ENCODE measurements at places on chromosomes 12 and 14.

DNA sequence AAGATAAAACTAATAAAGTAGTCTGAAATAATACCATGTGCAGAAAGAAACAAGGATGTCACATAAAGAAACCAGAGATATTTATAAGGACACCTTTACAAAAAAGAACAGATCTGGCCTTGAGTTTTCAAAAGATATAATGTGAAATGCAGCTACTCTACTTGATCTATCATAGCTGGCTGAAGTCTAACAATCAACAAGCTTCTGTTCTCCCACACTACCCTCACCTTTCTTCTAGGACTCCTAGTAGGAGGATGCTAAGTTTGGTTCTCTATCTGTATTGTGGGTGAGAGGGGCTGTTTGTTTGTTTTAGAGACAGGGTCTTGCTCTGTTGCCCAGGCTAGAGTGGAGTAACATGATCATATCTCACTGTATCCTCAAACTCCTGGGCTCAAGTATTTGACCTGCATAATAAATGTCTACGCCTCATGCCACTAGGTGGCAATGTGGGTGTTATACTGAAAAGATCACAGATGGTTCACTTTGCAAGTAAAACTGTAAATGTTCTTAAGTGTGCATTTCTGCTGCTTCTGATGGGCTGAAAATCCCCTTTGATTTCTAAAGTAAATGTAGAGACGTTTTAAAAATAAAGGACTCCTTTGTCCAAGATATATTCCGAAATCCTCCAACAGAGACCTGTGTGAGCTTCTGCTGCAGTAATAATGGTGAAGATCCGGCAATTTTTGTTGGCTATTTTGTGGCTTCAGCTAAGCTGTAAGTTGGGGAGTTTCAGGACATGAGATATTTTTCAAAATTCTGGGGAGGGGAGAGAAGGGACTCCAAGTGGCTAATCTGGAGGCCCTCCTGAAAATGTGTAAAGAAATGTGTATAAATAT, 269.3 kb downstream of the DAD1 start:
- DNase-seq = no peak

DNA sequence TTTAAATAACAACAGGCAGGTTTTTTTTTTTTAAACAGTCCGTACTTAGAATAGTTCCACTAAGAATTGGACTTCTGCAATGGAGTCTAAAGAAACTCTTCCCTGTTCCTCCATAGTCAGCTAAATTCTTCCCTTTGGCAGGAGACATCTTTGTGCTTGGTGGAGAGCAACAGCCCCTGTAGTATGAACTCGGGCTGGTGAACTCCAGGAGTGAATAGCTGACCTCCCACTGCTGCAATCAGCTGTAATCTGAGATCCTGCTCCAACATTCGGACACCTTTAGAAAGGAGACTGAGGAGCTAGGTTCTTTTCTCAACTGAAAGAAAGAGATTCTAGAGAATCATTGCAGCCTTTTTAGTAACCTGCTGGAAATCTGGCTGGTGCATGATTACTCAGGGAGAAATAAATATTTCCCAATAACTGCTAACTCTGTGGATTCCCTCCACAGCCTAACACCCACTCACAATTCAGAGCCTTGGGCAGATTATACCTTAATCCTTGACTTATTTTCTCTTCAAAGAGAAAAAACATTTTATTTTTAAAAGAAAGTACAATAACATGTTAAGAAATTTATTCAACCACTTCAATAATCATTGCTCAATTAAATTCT, 25.6 kb upstream of the DBX2 start:
- no peak for DNase-seq

- no peak for DNase-seq
These were observed 310.7 kb upstream of the DCN start for GRCh38 chr12:91493308-91493707.

- DNase-seq = no peak
These were observed 2.1 kb upstream of the UBC start for GRCh38 chr12:124916374-124917134.

GRCh38 chr12:116384691-116385485, 107.4 kb upstream of the MED13L start:
- DNase-seq = no peak
